ENCODE measurements at places on chromosomes 6 and 20.
A peak's percentile ranks its signal among the peaks of the same experiment; 100 is the strongest.

GRCh38 chr6:43036712-43037111, 15.3 kb downstream of the RRP36 start:
- no peak for DNase-seq

DNA sequence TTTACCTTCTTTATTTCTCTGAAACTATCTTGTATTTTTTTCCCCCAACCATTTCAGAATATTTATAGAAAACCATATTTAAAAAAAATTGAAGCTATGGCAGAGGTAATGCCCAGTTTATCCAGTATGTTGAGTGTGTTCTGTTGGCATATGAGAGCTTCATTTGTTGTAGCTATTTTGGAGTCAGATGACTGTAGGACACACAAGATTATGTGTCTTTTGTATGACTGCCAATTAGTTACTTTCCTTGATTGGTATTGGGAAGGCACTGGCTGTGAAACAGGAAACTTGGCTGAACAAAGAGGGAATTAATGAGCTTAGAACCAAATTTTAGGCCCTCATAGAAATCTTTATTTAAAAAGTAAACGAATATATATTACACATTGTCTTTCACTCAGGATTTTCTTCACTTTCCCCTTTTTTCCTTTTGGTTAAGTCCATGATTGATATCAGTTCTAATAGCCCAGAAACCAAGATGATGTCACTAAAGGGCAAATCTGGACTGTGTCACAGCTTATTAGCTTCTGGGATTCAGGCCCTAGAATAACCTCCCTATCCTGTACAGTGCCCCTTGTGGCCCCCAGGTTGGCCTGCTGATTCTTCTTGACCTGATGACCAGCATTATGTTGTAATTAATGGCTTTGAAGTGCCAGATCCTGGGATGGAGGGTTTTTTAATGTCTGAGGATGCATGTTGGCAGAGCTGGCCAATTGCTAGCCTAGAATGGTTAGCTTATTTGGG, 10.1 kb downstream of the CDC5L start:
- no peak for DNase-seq

DNA sequence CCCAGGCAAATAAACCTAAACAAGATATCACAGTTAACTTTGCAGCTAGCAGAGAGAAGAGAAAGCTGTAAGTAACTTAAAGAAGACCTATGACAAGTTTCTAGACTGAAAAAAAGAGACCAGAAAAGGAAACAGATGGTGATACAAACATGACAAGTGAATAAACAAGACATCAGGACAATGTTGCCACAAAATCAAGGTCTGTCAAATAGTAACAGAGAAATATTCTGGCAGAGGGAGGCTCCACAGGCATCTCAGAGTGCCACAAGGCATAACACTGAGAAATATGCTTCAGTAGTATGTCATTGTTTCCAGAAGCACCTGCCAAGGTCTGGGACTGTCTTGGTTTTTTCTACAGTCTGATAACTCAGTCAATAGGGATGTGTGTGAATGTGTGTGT, 332.2 kb downstream of the KHDRBS2 start:
- no peak for DNase-seq

DNA sequence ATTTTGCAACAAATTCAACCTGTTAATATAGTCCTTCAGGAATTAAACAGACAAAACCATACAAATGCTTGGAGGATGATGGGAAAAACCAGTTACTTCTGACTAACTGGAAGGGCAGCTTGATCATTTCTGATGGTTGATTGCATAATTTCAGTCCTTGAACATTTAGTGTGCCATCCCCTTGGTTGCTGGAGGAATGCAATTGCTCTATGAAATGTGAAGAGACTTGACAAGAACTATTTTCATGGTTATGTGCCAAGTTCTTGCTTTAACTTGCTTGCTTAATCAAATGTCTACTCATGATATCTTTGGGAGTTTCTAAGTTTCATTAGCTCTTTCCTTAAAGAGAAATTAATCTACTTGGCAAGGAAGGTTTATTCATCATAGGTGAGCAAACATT, 45.2 kb downstream of the ANKEF1 start:
- DNase-seq = no peak

DNA sequence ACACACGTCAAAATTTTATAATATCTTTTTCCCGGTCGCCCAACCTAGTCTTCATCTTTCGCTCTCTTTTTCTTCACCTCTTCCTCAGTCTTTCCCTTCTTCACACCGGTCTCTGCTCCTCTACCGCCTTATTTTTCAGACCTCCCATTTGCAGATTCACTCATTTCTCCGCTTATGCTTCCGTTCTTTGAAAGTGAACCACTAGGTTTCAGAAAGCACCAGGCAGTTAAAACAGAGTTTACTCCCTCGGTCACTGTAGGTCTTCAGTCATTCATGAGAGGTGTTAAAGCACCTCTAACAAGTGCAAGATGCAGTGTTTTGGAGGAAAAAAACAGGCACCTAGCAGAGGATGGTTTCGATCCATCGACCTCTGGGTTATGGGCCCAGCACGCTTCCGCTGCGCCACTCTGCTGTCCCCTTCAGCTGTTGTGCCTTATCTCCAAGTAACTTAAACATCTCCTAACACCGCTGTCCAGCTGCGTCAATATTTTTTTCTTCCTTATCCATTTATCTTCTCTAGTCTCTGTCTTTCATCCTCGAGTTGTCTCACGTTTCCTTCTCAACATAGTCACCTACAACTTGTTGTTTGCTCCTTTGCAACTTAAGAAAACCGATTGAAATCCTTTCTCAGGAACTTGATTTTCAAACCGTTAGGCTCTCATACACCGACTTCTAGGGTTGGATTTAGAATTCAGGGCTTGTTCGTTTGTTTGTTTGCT, 119.7 kb upstream of the ZNF184 start:
- peak; percentile 24 for DNase-seq

DNA sequence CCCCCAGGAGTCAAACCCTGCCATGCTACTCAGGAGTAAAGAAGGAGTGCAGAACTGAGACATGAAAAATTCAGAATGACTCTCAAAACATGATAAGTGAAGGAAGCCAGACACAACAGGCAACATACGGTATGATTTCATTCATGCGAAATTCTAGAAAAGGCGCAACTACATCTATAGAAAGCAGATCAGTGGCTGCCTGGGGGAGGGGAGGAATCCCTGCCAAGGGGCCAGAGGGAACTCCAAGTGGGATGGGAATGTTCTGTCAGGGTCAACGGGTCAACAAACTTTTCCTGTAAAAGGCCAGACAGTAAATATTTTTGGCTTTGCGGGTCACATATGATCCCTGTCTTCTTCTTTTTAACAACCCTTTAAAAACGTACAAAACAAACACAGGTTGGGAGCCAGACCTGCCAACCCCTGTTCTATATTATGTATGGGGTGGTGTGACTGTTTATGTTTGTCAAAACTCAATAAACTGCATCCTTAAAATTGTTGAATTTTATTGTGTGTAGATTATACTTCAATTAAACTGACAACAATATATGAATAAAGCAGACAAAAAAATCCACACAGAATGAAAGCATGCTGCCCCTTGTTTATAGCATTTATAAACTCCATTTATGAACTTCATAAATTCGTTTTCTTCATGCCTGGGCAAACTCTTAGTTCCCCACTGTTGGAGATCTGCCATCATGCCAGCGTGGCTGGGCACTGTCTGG, 56.6 kb upstream of the TRAF3IP2 start:
- no peak for DNase-seq

DNA sequence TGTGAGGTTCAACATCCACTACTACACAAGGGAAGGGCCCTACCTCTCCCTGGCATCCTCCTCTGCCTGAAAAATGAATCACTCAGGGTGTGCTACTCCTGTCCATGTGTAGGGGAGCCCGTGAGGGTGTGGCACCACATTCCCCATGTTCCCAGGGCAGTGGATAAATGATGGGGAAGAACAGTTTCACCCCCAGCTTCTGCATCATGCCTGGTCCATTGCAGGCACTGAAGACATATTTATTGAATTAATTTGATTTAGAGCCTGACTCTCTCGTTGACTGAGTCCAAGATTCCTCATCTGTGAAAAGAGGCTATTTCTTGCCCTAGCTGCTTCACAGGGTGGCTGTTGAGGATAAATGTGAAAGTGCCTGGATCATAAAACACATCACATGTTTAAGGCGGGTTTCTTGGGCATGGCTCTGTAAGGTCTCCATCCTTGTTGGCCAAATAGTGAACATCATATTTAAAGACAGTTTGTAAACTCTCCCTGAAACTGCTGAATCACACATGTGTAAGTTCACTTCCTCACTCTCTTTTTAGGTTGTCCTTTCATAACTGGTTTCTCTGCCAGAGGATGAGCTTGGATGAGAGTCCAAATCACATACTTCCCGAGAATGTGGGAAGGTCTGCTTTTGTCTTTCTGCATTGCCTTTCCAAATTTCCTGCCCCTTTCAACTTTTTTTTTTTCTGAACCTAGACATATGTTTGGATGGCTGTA, 79.7 kb upstream of the FYN start:
- DNase-seq = no peak

GRCh38 chr6:44221291-44221960, 2.0 kb upstream of the SLC29A1 start:
- DNase-seq = no peak

DNA sequence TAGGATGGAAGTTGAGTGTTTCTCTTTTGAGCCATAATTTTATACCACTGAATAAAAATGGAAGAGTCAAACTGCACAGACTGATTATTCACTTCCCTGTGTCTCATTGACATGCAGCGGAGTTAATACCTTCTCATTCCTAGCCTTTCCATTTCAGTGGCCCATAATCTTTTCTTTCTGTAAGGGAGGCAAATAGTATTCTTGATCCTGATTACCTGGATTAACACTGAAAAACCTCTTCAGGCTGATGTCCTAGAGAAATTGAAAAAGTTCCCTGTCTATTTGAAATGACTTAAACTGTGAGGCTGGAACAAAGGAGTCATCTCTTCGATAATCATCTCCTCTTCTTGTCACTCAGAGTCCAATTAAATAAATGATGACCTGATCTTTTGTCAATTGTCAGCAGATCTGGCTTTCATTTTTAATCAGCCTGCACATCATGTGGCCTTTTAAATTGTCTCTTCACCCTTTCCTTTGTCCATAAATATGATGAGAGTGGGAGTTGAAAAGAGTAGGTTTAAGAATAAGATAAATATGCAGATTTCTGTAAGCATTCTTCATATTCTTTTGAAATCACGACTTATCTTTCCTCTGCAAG, 713.0 kb downstream of the EPM2A start:
- no peak for DNase-seq

DNA sequence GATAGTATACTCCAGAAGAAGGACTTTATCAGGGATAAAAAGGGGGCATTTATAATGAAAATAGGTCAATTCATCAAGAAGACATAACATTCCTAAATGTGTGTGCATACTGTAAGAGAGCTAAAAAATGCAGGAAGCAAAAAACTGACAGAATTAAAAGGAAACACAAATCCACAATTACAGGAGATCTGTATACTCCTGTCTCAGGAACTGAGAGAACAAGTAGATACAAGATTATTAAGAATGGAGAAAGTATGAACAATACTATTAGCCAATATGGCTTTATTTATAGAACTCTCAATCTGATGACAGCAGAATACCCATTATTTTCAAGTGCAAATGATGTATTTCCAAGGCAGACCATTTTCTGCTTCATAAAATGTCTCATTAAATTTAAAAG, 167.7 kb upstream of the BMP5 start:
- DNase-seq = no peak

- no peak for DNase-seq
Observed at GRCh38 chr6:161366301-161366923, 92.6 kb upstream of the AGPAT4 start.

DNA sequence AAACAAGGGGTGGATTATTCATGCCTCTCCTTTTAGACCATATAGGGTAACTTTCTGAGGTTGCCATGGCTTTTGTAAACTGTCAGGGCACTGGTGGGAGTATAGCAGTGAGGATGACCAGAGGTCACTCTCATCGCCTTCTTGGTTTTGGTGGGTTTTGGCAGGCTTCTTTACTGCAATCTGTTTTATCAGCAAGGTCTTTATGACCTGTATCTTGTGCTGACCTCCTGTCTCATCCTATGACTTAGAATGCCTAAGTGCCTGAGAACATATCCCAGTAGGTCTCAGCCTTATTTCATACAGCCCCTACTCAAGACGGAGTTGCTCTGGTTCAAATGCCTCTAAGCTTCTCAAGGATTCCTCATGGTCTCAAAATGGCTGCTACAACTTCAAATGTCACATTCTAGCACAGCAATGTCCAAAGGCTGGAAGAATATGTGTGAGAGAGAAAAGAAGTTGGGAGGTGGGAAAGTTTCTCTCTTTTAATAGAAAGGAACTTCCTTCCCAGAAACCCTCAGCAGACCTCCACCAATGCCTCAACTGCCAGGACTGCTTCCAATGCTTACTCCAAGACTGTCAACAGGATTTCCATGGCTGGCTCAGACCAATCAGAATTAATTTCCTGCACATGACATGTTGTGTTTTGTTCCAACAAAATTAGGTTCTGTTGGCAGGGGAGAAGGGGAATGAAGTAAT, 46.6 kb upstream of the SLC9A8 start:
- no peak for DNase-seq

- DNase-seq = no peak
Observed at GRCh38 chr20:10286356-10286755, 67.7 kb downstream of the SNAP25 start.

DNA sequence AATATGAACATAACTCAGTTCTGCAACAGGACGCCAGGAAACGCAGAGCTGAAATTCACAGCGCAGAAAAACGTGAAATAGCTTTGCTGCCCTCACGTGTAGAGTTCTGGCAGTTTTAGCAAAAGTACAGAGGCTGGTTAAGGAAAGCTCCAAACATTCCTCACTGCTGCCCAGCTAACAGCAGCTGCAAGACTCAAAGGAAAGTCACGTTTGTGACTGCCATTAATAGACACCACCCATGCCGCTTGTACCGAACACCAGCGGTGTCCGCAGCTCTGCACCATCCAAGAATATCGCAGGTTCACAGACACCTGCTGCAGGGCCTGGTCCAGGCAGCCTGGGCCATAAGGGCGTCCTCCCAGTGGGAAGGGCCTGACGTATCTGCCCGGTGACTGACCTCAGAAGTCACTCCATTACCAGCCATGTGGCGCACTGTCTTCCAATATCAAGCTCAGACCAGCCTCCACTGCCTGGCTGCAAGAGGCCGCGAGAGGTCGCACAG, 61.4 kb downstream of the WDR27 start:
- no peak for DNase-seq

DNA sequence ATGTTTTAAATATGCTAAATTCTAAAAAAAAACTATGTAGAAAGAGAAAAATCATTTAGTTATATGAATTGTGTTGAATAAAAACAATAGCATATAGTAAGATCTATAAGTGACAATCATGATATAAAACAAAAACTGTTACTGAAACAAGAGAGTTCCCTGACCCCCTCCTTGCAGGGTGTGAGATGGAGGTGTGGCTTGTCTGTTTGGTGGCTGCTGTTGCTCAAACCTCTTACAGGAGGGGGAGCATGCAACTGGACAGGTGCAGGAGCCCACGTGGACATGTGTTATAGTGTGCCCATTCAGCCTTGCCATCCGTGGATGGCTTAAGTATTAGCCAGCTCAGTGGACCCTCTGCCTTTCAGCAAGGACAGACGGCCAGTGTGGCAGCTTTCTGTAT, 206.7 kb downstream of the MOXD1 start:
- DNase-seq = no peak

DNA sequence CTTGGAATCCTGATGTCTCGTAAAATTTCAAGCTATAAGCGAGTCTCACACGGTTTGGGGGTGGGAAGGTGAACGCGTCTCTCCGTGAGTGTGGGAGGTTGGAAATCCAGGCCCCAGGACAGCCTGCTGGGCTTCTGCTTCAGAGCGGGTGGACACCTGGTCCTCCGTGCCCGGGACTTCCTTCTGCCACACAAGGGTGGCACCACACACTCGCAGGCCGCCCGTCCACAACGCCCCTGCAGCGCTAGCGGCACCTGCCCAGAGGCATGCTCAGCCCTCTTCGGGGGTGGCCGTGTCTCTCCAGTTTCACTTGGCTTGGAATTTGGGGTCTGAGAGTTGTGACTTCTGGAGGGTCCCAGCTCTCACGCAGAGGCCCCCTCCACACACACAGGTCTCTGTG, 151.9 kb downstream of the PHACTR3 start:
- no peak for DNase-seq

Measured in stimulated activated CD8-positive, alpha-beta memory T cell treated with anti-CD3 and anti-CD28 coated beads, Interleukin-15, amount 100 ng/mL, for 24 hours (primary cell).